Esophagus squamous epithelium (tissue), 5 donors: ENCODE measurements at places on chromosomes 13 and 19. TPM values are rescaled to one million over a fixed set of nuclear protein-coding genes. Genes with fewer than 3 reads are reported as not detected.

HSPB6 gene
- total RNA-seq: 2.5 TPM

ATP8B3 gene
- total RNA-seq: 0.57 TPM

CEBPA gene
- 30.5 TPM for total RNA-seq

SLITRK5 gene
- total RNA-seq: not detected

DLEU7 gene
- total RNA-seq: not detected
